Activated T-cell treated with anti-CD3 and anti-CD28 coated beads for 1 hour (primary cell): ENCODE measurements at places on chromosomes 7 and 10.

GRCh38 chr7:77282897-77283296, 83.3 kb upstream of the FGL2 start:
- no peak for DNase-seq

DNA sequence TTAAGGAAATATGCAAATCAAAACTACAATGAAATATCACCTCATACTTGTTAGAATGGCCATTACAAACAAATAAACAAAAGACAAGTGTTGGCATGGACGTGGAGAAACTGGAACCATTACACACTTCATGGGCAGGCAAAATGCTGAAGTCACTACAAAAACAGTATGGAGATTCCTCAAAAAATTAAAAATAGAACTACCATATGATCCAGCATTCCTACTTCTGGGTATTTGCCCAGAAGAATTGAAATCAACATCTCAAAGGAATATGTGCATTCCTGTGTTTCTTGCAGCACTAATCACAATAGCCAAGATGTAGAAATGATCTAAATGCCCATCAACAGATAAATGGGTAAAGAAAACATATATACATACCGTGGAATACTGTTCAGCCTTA, 83.6 kb downstream of the NRCAM start:
- DNase-seq, result no peak

GRCh38 chr7:2104107-2104710, 128.5 kb downstream of the MAD1L1 start:
- peak; percentile 47 for DNase-seq

GRCh38 chr7:82264783-82265305, 178.7 kb downstream of the CACNA2D1 start:
- DNase-seq, result no peak

- no peak for DNase-seq
These were observed 59.2 kb downstream of the HK1 start for GRCh38 chr10:69337296-69338132.

DNA sequence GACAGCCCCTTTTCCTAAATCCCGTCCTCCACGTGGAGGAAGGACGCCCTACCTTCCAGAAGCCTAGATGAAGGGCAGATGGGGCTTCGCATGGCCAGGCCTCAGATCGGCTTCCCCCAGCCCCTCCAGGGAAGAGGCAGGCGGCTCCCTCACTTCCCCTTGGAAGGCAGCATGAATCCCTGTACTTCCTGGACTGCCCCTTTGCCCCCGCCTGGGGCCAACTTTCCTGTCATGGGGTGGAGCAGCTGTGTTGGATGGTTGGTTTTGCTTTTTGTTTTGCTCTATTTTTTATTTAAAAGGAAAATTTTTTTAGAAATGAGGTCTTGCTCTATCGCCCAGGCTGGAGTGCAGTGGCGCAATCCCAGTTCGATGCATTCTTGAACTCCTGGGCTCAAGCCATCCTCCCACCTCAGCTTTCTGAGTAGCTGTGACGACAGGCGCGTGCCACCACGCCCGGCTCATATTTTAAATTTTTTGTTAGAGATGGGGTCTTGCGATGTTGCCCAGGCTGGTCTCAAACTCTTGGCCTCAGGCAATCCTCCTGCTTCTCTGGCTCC, 27.2 kb downstream of the GTF2IRD1 start:
- DNase-seq, result no peak

DNA sequence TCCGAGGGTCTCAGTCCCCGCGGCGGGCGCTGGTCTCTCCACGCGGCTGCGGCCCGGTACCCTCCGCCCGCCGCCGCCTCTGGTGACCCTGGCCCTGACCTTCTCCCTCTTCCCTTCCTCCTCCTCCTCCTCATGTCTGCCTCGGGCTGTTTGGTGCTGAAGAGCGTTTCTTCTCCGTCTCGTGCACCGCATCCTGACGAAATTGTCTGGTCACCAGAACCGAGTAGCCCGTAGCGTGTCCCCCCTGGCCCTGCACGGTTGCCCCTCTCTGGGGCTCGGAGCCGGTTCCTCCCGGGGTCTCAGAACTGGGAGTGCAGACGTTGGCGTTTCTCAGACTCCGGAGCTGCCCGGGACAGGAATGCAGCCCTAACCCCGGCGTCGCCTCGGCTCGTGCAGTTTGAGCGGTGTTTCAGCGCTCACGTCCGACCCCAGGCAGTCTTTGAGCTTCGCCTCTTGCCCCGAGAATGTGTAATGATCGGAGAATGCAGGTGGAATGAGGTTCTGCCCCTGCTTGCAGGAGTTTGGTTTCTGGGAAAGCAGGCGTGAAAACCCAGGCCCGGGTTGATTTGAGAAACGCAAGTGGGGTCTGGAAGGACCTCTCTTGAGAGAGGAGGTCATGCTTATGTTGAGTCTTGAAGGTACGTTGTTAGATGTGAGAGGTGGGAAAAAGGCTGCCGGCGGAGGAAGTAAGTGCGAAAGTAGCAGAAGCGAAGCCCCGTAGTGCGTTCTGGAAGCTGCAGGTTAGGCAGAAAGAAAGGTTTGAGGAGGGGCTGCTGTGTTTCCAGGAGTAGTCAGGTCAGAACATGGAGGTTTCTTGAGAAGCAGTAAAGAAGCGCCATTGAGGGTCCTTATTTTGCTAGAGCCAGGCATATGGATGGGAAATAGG, 743 bp downstream of the RBM17 start:
- no peak for DNase-seq

- DNase-seq, result no peak
These were observed 27.3 kb upstream of the MACC1 start for GRCh38 chr7:20244334-20245120.

GRCh38 chr7:140640060-140640637, 464 bp downstream of the DENND2A start:
- no peak for DNase-seq

GRCh38 chr10:26593896-26594295, 103.6 kb upstream of the PDSS1 start:
- no peak for DNase-seq

DNA sequence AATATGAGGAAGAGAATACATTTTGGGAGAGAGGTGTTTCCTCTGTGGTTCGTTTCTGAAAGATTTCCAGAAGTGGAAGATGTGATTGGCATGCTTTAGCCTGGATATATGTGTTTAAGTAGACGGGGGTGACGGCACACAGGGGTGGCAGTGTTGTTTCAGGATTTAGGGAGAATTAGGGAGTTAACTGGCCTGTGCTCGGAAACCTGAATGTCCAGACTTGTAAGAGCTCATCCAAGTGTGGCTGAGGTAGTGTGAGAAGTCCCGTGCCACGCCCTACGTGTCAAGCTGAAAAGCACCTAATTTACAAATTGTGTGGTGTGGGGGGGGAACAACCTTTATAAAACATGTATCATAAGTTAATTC, 1.1 kb downstream of the RALA start:
- no peak for DNase-seq

DNA sequence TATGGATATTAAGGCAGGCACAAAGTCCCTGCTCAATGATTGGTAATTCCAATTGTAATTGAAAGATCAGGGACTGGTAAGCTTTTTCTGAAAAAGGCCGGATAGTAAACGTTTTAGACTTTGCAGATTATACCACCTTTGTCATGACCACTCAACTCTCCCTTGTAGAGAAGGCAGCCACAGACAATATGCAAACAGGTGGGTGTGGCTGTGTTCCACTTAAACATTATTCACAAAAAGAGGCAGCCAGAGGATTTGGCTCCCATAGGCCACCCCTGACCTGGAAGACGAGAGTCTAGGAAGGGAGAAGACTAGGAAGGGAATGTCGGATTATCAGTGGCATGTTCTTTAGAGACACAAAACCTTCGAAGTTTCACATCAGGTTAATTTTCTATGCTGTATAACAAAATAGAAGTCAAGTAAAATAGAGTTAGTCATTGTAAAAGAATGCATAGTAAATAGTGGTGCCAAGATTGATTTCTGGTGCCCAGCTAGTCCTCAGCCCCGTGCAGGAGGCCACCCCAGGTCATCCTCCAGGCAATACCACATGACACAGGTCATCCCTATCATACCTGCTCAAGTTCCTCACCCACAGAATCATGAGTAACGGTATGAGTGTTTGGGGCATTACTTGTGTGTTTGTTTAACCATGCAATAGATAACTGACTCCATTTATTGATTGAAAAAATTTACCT, 193.8 kb downstream of the PLPP4 start:
- no peak for DNase-seq

DNA sequence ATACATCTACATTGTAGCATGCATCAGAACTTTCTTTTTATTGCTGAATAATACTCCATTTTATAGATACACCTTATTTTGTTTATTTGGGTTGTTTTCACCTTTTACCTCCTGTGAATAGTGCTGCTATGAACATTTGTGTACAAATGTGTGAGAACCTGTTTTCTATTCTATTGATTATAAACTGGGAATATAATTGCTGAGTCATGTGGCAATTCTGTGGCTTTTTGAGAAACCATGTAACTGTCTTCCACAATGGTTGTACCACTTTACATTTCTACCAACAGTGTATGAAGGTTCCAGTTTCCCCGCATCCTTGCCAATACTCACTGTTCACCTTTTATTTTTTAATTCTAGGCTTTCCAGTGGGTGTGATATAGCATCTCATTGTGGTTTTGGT, 138.6 kb upstream of the MBL2 start:
- DNase-seq, result no peak

- DNase-seq, result no peak
These were observed 38.8 kb upstream of the GRB10 start for GRCh38 chr7:50821457-50822008.

DNA sequence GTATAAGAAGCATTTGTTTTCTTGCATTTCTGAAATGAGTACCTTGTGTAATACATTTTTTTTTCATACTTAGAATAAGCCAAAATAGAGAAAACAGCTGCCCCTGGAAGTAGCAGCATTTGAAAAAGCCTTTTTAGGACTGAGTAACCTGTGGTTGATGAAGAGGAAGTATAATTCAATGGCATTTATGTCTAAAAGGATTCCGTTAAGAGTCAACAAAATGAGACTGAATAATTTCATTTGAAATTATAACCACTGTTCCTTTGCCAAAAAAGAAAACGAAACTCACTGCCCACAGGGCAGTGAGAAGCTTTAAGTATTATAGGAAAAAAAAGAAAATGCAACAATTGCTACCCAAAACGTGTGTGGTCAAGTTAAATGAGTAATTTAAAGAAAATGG, 705.6 kb upstream of the PHF14 start:
- no peak for DNase-seq

DNA sequence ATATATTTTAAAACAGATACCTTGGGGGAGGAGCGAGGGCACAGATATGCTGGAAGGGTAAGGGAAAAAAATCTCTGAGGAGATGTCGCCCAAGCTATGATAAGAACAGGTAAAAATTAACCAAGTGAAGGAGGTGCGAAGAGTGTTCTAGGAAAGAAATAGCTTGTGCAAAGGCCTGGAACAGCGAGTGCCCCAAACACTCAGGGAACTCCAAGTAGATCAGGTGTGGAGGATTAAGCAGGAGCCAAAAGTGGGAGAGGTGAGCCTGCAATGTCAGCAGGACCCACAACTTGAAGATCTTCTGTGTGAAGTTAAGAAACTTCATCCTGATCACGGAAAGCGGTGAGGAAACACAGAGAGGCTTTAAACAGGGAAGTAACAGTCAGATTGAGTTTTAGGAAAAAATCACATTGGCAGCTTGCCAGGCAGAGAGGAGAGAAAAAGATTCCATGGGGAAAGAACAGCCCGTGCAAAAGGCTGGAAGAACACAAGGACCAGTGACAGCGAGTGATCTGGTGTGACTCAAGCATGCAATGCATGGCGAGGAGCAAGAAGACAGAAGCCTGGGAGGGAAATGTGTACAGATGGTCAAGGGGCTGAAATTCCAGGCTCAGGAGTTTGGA, 30.7 kb downstream of the FGF8 start:
- no peak for DNase-seq
